ENCODE measurements at places on chromosomes 11 and 22. TPM values are rescaled to one million over a fixed set of nuclear protein-coding genes. Genes with fewer than 3 reads are reported as not detected.

DNA sequence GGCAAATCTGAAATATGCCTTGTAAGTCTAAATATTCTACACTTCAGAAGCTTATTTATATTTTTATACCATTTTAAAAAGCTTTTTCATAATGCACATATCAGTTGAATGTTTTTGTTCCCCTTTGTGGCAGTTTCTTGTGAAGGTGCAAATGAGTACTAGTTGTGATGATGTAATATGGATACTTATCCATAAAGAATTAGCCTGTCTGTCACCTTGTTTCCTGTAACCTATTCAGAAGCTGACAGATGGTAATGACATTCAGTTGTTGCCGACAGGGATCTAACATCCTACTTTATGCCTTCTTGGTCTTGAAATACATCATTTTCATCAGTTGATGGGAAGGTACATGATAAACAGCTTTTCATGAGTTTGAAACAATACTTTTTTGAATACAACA, 2.9 kb downstream of the QSER1 start:
- H3K4me3 ChIP-seq = no peak overlapping the region
- H3K36me3 ChIP-seq = no peaks in the 10 kb centered on the region
- DNase-seq = no peak

- H3K27me3 ChIP-seq = peaks cover 18% of the 10 kb centered on the region
- DNase-seq = no peak
- no peaks in the 10 kb centered on the region for H3K36me3 ChIP-seq
- no peak overlapping the region for H3K4me3 ChIP-seq
- H3K4me1 ChIP-seq = peaks cover 11% of the 10 kb centered on the region
Observed at GRCh38 chr22:46538814-46539160, 1.4 kb upstream of the CELSR1 start.

DNA sequence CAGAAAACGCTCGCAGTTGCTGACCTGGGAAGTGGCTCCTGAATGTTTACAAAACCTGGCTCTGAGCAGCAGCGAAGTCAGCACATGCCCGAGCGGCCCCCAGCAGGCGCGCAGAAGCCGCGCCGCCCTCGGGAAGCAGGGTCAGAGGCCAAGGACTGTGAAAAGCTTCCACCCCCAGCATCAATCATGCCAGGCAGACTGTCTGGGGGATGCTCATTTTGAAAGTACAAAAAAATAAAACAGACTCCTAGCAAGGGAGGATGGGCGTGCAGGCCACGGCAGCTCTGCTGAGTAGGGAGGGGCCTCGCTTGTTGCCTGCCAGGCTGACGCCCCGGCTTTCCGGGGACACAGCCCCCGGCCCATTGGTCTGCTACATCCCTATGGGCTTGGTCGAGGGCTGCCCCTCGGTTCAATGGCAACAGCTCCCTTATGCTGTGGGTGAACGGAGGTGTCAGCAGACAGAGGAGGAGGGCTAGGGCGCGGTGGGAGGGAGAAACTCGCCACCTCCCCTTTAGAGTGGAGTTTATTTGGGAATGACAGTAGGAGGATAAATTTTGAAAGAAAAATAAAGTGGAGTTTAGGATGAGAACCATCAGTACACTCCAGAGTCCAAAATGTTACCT, 37.7 kb upstream of the GNB1L start:
- H3K27ac ChIP-seq = peak overlapping the region; percentile 45
- H3K4me3 ChIP-seq = no peak overlapping the region
- peak; percentile 43 for DNase-seq

DNA sequence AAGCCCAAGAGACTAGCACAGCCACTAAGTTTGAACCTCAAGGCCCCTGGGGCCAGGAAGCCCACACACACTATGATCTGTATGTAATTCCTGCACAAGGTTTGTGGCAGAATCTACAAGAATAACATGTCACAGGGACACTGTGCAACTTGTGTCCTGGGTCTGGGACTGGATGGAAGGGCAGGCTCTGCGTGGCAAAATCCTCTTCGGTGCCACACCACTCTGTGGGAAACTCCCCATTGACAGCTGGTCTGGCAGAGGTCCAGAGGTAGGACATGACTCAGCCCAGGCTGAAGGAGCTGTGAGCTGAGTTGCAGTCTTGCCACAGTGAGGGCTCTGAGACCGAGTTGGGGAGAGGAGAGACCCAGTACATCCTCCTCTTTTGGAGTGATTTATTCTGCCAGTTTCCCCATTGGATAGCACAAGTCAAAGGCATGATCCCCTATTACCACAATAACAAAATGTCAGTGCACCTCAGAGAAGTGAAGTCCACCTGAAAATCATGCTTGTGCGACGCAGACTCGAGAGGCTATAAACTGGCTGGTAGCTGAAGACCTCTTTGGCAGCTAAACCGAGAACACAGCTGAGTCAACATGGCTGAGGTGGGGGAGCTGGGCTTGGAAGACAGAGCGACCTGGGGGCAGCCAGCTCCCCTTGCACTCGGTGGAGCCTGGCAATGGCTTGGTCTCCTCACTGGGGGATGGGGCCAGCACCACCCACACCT, 23.3 kb upstream of the SERPIND1 start:
- no peaks in the 10 kb centered on the region for H3K36me3 ChIP-seq
- H3K27me3 ChIP-seq = no peaks in the 10 kb centered on the region
- peak; percentile 58 for DNase-seq
- H3K27ac ChIP-seq = no peak overlapping the region
- no peaks in the 10 kb centered on the region for H3K4me1 ChIP-seq

DNA sequence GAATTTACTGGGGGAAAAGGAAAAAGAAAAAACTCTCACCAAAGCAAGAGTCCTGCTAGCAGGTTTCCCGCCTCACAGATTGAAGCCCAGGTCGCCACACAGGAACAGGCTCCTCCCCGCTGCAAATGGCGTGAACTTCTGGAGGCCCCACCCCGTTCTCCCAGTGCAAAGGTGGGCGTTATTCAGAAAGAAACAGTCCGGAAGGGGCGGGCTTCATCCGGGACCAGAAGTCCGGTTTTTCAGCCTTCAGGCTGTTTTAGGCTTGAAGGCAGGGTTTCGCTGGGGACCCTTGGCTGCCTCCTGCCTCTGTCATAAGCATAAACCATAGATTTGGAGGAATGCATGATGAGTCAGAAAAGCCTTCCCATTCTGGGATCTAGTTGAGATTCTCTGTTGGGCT, 148.3 kb upstream of the POU2AF2 start:
- H3K27me3 ChIP-seq = no peaks in the 10 kb centered on the region
- no peaks in the 10 kb centered on the region for H3K4me1 ChIP-seq
- H3K4me3 ChIP-seq = no peak overlapping the region
- peak; percentile 61 for DNase-seq
- no peak overlapping the region for H3K27ac ChIP-seq

GRCh38 chr11:72897506-72897905, 83.3 kb downstream of the ATG16L2 start:
- no peak overlapping the region for H3K27ac ChIP-seq
- H3K4me1 ChIP-seq = no peaks in the 10 kb centered on the region
- peaks cover 2% of the 10 kb centered on the region for H3K36me3 ChIP-seq

GRCh38 chr22:22248878-22249277, 4.3 kb downstream of the VPREB1 start:
- H3K27ac ChIP-seq = no peak overlapping the region
- DNase-seq = no peak
- peaks cover 10% of the 10 kb centered on the region for H3K27me3 ChIP-seq
- H3K4me3 ChIP-seq = no peak overlapping the region

DNA sequence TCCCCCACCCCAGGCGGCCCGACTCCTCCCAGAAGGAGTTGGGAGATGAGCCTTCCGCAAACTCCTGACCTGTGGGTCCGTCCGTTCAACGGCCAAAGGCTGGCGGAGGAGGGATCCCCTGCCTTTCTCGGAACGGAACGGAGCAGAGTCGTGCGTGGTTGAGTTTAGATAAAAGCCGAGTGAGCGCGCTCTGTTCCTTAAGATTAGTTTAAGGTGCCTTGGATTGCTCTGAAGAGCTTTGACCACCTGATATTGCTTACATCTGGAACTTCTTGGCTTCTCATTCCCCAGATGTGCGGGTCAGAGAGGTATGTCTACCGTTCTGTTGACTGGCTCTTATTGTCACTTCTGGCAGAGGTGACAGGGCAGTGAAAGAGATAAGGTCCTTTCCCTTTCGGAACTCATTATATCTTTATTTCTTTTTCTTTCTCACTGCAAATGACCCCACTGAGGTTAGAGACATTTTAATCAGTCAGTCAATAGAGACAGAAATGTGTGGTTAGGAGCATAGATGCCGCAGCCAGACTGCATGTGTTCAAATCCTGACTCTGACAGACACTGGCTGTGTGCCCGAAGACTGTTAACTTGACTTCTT, at the start of gene TRIM6:
Gene TRIM6, plus strand, starts transcription at position 31 of the 595 bp plus-strand sequence. Its CDS starts 261 bp downstream, at position 292.
- DNase-seq = peak; percentile 80
- no peaks in the 10 kb centered on the region for H3K27me3 ChIP-seq
- H3K36me3 ChIP-seq = no peaks in the 10 kb centered on the region
- no peaks in the 10 kb centered on the region for H3K4me1 ChIP-seq

GRCh38 chr22:39471381-39472141, 14.7 kb downstream of the MGAT3 start:
- H3K36me3 ChIP-seq = no peaks in the 10 kb centered on the region
- H3K4me1 ChIP-seq = peaks cover 84% of the 10 kb centered on the region
- peak; percentile 72 for DNase-seq
- no peaks in the 10 kb centered on the region for H3K27me3 ChIP-seq
- H3K4me3 ChIP-seq = no peak overlapping the region

- H3K27me3 ChIP-seq = no peaks in the 10 kb centered on the region
- H3K4me1 ChIP-seq = no peaks in the 10 kb centered on the region
- H3K36me3 ChIP-seq = no peaks in the 10 kb centered on the region
- peak overlapping the region; percentile 64 for H3K27ac ChIP-seq
Observed at GRCh38 chr11:121792185-121792584, 323.8 kb downstream of the BLID start.

DNA sequence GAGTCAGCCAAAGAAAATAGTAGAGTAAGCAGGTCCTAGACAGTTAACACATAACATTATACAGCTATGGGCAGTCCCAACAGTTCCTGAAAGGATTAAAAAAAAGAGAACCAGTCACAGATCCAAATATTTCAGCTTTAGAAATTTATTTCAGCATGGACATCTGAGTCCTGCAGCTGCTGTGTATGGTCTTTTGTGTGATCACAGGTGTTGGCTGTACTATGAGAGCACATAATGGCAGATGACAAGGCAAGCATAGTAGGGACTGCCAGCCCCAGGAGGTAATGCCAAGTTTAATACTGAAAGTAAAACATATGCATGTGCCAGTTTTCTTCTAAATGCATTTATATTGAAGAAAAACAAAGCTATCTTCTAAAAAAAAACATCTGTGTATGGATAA, 158.1 kb downstream of the GRIA4 start:
- H3K27ac ChIP-seq = no peak overlapping the region
- H3K4me1 ChIP-seq = no peaks in the 10 kb centered on the region
- H3K27me3 ChIP-seq = no peaks in the 10 kb centered on the region
- no peaks in the 10 kb centered on the region for H3K36me3 ChIP-seq

DNA sequence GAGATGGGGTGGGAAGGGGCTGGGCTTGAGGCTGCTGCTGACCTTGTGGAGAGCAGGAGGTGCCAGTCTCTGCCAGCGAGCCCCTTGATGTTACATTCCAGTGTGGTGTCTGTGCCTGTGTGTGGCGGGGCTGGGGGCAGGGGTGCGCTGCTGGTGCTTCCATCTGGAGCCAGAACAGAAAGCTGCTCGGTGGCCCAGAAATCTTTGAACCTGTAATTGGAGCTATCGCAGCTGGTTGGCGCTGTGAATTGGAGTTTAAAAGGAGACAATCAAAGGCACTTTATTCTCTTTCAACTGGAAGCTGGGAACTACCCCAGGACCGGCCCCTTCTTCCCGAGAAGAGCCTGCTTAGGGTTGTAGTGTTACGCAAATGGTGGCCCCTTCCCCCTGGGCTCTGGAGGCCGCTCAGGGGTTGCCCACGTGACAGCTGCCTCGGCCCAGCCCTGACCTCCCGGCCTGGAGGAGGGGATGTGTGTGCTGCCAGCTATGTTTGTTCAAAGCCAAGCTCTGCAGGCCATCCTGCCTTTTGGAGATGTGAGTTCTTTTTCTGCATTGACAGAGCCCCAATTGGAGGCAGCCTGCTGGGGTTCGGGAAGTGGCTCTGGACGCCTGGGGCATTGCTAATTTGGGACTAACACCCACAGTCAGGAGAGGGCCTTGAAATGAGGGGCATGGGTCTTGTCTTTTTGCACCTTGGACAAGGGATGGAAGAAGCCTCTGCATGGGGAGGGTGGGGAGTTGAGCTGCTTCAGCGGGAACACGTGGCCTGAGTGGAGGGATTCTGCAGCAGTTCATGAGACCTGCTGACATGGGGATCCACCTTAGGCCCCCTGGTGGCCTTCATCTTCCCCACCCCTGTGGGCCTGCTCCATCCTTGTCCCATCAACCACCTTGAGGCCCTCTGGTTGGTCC, 14.0 kb upstream of the ARSA start:
- H3K36me3 ChIP-seq = no peaks in the 10 kb centered on the region
- peaks cover 13% of the 10 kb centered on the region for H3K4me1 ChIP-seq
- no peak overlapping the region for H3K4me3 ChIP-seq
- H3K27ac ChIP-seq = no peak overlapping the region

The IGLL5 gene
- total RNA-seq = not detected

The NCF4 gene
- total RNA-seq = 1.5 TPM

Data from hepatocyte (in vitro differentiated cells).